Esophagus squamous epithelium (tissue), 5 donors: ENCODE measurements at places on chromosomes 3 and 15.

DNA sequence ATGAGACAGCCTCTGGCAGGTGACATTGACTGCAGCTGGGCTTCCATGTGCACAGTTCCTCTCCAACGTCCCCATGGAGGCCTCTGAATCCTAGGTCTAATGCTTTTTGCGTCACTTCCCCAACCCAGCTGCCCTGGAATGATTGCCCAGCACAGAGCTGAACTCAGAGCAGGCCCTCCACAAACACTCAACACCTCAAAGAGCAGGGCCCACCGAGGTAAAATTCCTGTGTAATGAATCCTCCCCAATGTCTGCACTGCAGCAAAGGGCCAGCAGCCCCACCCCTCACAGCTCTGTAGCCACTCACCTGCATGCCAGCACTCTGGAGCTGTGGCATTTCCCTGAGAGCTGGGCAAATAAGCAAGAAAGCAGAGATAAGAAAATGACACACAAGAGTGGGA is 42.6 kb upstream of the DUSP7 start:
- no peak for DNase-seq

- DNase-seq: no peak
Observed at GRCh38 chr3:120858521-120858920, 49.5 kb upstream of the STXBP5L start.

DNA sequence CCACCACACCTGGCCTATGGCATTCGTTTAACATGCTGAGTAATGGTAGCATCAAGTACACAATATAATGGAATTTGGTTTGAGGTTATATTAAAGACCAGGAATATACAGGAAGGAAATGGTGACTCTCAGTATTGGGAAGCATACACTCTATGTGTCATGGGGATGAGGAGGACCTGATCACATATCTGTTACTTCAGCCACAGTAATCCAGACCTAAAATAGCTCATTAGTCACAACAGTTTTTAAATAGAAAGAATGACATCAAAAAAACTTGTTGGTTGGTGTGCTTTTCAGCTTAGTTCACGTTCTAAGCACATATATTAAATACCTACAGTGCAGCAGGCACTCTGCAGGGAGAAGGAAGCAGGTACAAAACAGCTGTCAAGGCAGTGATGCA is 52.5 kb upstream of the ATP2C1 start:
- no peak for DNase-seq

GRCh38 chr15:72276326-72276700 is 4.0 kb upstream of the PARP6 start:
- DNase-seq: no peak

GRCh38 chr3:43638594-43639447 is 17.0 kb upstream of the ANO10 start:
- no peak for DNase-seq

DNA sequence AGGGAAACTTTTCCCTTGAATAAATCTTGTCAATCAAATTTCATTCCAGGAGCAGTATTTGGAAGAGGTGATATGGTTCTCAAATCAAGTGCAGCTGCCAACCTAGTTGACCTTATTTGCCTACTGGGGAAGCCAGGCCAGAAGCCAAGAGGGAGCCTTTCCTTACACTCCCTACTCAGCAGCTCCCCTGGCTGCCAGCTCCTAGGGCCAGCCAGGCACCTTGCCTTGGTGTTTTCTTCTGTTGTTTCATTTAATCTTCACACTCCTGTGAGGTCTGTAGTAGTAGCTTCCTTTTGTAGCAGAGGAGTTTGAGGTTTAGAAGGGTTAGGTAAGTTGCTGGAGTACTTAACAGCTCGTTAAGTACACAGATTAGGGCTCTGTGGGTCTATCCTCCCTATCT is 22.6 kb downstream of the MKRN2OS start:
- no peak for DNase-seq

DNA sequence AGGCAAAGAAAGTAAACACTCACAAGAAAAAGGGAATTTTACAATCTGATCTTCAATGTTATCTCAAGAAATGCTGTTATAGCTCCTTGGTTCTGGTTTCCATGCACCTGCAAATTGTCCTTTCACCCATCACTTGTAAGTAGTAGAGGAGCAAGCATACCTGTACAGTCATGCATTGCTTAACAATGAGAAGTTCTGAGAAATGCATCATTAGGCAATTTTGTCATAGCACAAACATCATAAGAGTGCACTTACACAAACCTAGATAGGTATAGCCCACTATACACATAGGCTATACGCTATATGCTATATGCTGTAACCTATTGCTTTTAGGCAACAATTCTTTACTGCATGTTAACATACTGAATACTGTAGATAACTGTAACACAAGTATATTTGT is 672.3 kb downstream of the FHIT start:
- no peak for DNase-seq

- no peak for DNase-seq
Observed at GRCh38 chr3:150308481-150309256, 99.4 kb upstream of the TSC22D2 start.

- DNase-seq: no peak
Observed at GRCh38 chr3:144052275-144052674, 80.7 kb downstream of the DIPK2A start.

GRCh38 chr15:48085591-48085930 is 35.2 kb upstream of the SLC24A5 start:
- DNase-seq: no peak

GRCh38 chr3:64888165-64888564 is 200.4 kb upstream of the ADAMTS9 start:
- DNase-seq: no peak

DNA sequence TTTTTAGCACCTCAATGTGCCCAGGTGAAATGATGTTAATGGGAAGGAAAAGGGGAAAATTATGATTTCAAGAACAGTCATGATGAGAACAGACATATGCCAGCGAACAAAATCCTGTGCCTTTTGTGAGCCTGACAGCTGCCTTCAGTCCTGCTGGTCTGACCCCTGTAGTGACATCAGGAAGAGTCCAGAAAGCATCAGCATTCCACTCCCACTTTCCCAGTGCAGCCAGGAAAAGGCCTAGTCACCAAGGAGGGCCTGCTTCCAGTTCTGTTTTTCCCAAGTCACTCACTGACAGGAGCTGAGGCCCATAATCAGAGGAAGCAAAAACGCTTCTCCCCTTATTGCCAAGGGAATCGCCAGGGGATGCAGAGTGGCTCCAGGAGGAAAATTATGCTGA is 218.4 kb downstream of the ABHD5 start:
- no peak for DNase-seq

DNA sequence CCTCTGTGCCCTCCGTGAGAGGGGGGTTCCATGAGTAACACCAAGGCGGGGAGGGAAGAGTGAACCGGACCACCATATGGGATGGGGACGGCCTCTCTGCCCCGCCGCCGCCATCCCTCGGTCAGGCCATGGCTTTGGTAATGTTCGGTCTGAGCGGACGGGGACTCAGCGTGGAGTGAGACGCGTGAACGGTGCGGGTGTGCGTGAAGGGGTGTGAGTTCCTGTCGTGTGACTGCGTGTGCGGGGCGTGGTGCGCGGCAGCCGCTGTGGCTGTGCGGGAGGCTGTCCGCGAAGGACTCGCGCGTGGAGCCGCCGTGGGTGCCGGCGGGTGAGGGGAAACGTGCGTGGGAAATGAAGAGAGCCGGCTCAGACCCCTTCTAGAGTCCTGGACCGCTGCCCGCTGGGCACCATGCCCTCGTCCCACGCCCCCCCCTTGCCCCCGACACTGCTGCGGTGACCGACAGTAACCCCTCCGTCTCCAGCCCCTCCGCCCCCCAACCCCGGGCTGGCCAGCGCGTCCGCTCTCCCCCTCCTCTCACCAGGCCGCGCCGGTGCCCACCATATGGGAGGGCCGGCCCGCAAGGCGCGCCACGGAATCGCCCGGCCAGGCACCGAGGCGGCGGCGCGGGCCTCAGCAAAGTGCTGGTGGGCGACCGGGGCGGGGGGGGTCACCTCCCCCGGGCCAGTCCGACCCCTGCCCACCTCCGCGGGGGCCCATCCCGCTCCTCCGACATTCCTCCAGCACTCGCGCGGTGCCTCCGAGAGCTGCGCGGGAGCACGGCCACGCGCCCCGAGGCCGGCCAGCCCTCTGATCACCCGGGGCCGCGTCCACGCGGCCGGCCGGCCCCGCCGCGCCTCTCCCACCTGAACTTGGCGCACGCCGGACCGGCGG is 589 bp downstream of the KLF15 start:
- DNase-seq: no peak

DNA sequence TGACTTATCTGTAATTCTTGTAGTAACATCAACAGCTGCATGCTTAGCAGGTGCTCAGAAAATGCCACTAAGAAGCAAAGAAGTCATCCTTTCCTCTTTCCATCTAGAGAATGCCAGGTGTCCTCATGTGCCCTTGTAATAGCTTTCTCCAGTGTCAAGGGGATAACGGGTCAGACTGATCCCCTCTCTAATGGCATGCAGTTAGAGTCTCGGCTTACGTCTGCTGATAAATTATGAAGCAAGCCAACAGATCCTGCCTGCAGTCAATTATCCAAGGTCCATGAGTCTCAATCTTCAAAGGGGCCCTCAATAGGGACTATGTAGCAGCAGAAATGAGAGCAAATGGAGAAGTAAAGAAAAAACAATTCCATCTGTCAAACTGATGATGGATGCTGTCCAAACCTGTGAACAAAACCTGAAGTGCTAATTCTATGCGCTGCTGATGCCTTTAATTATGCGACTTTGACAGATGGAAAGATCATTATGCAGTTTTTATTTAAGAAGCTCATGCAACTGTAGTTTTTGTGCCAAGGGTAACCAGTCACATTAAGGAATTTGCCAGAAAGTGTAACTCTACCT is 162.8 kb upstream of the PEX5L start:
- no peak for DNase-seq

DNA sequence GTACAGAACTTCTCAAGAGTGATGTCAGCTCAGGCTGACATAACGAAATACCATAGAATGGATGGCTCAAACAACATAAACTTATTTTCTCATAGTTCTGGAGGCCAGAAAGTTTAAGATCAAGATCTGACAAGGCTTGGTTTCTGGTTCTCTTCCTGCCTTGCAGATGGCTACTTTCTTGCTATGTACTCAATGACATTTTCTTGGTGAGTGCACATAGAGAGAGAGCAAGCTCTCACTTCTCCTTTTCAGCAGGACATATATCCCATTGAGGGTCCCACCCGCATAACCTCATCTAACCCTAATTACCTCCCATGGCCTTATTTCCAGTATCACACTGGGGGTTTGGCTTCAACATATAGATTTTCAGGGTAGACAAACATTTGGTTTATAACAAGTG is 1072.1 kb downstream of the PLOD2 start:
- DNase-seq: no peak

DNA sequence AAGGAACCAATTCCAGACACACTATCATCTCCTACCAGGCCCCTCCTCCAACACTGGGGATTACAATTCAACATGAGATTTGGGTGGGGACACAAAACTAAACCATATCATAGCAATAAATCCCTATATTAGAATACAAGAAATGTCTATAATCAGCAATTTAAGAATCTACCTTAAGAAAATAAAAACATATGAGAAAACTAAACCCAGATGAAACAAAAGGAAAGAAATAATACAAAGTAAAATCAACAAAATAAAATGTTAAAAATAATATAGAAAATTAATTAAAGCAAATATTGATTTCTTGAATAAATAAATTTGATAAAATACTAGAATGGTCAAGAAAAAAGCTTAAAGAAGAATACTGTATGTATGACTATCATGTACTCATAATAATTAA is 6.1 kb upstream of the OSTN start:
- no peak for DNase-seq

GRCh38 chr15:38652183-38652794 is 87.7 kb upstream of the RASGRP1 start:
- DNase-seq: no peak

GRCh38 chr3:194730365-194730764 is 44.7 kb downstream of the FAM43A start:
- DNase-seq: no peak

GRCh38 chr15:76974456-76975036 is 20.4 kb upstream of the PSTPIP1 start:
- DNase-seq: no peak

- DNase-seq: no peak
Observed at GRCh38 chr3:117059067-117059955, 349.7 kb downstream of the TUSC7 start.

- DNase-seq: no peak
Observed at GRCh38 chr3:52277071-52277964, 1.1 kb downstream of the WDR82 start.

DNA sequence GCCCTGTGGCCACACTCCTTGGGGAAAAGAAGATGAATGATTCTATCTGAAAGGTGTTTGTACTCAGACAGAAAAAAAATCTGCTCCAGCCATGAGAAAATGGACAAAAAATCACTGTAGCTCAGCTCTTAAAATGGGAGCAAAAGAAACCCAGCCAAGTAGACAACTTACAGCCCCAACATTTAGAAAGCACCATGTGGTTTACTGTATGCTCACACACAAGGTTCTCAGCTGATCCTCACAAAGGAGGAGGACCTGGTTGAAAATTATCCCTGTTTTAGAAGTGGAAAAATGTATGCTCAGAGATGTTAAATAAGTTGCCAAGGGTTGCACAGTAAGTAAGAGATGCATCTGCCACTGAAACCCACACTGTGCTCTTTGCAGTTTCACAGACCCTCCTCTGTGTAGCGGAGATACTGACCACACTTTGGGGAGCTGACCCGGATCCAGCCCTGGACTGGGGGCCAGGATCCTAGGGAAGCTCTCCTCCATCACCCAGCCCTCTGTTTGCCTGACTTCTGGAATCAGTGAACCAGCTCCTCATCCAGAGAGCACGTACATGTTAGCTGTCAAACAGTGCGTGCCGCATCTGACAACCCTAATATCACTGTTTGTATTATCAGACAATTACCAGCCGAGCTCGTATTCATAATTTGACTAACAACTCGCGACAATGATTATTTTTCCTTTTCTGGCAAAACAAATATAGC is 32.7 kb upstream of the TPRG1 start:
- DNase-seq: no peak

DNA sequence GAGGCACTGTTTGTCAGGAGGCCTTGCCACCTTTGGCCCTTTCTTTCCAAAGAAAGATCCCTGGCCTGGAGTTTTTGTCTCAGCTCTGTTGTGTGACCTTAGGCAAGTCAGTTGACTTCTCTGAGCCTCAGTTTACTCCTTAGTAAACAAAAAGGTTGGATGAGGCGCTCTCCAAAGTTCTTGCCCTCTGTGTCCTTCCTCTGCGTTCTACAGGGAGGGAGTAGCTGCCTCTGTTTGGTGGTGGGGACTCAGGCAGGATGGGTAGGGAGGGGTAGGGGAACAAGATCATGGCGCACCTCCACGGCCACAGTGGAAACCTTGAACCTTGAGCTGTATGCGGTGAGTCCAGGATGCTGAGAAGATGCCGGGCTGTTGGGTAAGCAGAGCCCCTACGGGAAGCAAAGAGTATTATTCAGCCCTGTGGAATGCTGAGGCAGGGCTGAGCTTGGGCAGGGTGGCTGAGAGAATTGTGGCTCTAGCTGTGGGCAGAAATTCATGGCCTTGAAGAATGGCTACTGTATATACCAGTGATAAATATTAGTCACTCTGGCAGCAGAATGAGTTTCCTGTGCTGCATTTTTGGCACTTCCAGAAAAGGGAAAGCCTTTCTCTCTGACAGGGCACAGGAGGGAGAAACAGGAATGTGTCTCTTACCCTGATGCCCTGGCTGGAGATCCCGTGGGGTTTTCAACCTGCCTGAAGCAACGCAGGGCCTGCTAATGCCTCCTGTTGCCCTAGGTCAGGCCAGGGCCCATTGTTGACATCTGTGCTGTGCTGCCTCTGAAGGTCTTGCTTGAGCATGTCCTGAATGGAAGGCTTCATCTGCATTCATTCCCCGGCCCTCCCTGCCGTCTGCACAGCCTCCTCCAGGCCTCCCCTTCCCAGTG is 39.9 kb downstream of the SMAD3 start:
- DNase-seq: no peak

- DNase-seq: no peak
Observed at GRCh38 chr15:99918072-99918471, 184.8 kb upstream of the LYSMD4 start.

- DNase-seq: no peak
Observed at GRCh38 chr3:60364475-60364874, 886.8 kb downstream of the FHIT start.
